Renal cortical epithelial cell (primary cell): ENCODE measurements at places on chromosomes 2 and 18.
A peak's percentile ranks its signal among the peaks of the same experiment; 100 is the strongest.

- DNase-seq: peak; percentile 18
Measured at GRCh38 chr18:80145196-80145804, 36.2 kb downstream of the ADNP2 start.

- DNase-seq: no peak
Measured at GRCh38 chr2:37439131-37439642, 94.8 kb downstream of the QPCT start.

- DNase-seq: peak; percentile 19
Measured at GRCh38 chr2:200860092-200860795, 4.2 kb downstream of the CLK1 start.

- DNase-seq: no peak
Measured at GRCh38 chr2:189188115-189188805, 8.7 kb upstream of the COL5A2 start.

- DNase-seq: peak; percentile 41
Measured at GRCh38 chr2:120231974-120232635, 8.9 kb upstream of the TMEM185B start.

DNA sequence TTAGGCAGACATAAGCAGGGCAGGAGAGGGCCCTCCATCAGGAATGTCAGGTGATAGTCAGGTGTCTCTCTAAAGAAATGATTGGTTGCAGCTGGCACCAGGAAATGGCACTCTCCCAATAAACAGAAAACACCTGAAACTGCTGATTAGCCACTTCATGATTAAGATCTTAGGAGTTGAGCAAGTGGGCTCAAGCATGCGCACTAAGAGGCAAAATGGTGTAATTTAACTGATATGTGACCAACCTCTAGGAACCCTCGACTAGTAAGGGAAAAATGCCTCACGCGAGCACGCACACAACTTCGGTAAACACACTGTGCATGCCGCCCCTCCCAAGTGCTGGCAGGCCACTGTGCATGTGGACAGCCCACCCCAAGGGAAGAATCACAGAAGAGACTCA lies 23.8 kb upstream of the SLC35G4 start:
- no peak for DNase-seq

- DNase-seq: no peak
Measured at GRCh38 chr2:68834737-68835376, 36.3 kb downstream of the BMP10 start.

- no peak for DNase-seq
Measured at GRCh38 chr2:39849982-39850526, 71.0 kb upstream of the THUMPD2 start.
